ENCODE measurements at places on chromosomes 5 and 9.

DNA sequence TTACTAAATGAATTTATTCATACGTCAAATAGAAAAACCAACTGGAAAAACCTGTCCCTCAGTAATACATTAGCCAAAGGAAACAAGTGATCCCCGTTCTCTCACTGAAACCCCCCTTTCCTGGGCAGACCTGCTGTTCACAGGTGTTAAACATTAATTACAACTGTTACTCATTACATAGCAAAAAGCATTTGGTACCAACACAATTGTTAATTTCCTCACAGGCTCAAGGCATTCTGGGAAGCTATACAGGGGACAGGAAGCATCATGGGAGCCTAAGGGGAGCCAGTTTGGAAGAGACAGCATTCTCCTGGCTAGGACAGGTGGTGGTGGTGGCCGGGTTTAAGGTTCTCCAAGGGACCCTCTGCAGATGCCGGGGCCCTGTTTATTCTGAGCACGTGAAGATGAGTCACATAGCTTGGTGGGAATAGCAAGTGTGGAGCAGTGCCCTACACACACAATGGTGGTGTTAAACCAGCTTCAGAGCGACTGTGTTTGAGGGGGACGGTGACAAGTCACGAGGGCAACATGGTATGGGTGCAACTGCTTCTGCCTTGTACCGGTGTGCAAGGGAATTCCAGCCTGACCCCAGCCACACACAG, 62.6 kb upstream of the SLC25A51 start:
- DNase-seq = no peak

DNA sequence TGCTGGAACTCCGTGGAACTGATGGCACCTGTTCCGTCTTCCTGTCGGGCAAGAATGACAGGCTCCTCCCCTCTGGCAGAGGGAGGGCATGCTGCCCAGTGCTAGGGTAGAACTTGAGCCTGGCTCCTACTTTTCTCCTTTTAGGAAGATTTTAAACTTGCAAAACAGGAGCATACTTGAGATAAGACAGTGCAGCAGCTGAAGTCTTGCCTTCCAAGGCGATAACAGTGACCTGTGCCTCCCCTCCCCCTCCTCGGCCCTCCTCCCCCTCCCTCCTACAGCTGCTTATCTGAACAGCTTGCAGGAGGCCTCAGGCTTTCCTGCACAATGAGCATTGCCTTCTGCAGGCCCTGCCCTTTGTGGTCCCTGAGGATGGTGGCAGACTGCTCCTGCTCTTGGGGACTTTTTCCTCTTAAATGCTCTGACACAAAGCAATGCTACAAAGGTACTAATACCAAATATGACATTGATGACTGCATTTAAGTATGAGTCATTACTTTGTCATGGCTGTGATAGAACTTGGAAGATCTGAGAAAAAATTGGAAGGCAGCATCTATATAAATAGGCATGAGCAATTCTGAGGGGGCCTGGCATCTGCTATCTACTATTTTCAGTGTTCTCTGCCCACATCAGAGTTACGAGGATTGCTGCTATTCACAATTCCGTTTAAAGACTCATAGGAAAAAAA, 2.0 kb downstream of the GADD45G start:
- no peak for DNase-seq

DNA sequence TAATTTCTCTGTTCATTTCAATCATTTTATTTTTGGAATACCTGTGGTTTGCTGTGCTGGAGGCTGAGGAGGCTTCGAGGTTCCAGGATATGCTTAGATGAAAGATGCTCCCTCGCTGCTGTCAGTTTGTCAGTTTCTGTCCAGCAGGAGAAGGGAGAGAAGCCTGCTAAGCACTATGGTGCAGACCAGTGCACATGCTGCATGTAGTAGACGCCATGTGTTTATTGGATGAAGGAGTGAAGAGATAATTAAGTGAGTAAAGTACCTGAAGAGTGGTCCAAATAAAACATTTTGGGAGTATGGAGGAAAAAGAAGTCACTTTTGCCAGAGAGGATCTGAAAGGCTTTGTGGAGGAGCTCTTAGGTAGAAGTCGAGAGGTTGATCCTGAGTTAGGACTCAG, 2.1 kb downstream of the PDZD2 start:
- DNase-seq = no peak

GRCh38 chr9:124749781-124750180, 21.3 kb downstream of the NR6A1 start:
- DNase-seq = no peak

DNA sequence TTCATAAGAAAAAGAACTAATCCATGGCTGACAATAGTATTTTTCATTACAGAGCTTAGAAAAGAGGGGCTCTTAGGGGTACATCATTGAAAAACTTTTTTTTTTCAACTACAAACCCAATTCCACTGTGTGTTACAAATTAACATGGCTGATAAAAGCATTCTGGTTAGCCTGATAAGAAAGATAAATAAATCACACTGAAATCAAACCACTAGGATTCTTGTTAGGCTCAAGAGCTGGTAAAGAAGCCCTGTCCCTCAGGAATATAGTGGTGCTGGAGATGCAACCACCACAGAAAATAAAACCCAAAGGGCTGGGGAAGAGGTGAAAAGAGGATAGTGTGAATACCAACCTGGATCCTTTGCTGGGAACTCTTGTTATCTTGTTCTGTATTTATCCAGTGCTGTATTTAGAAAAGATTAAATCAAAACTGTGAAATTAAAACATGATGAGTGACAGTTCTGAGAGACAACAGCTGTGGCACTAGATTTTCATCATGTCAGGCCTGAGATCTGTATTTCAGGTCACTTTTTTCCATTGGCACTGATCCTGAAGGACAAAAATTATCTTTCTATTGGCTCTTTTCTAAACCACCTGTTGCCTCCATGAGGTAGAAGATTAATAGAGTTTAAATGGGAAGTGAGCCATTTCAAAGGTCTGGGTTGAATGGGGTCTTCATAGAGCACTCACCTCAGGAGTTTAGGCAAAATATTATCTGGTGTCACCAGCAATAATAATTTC, 118.6 kb downstream of the ARRDC3 start:
- DNase-seq = no peak

GRCh38 chr5:163730206-163730756, 224.9 kb downstream of the MAT2B start:
- DNase-seq = no peak

- DNase-seq = no peak
Measured at GRCh38 chr9:101270302-101270701, 114.5 kb downstream of the BAAT start.

GRCh38 chr5:177524941-177525655, 8.3 kb upstream of the DDX41 start:
- DNase-seq = no peak

DNA sequence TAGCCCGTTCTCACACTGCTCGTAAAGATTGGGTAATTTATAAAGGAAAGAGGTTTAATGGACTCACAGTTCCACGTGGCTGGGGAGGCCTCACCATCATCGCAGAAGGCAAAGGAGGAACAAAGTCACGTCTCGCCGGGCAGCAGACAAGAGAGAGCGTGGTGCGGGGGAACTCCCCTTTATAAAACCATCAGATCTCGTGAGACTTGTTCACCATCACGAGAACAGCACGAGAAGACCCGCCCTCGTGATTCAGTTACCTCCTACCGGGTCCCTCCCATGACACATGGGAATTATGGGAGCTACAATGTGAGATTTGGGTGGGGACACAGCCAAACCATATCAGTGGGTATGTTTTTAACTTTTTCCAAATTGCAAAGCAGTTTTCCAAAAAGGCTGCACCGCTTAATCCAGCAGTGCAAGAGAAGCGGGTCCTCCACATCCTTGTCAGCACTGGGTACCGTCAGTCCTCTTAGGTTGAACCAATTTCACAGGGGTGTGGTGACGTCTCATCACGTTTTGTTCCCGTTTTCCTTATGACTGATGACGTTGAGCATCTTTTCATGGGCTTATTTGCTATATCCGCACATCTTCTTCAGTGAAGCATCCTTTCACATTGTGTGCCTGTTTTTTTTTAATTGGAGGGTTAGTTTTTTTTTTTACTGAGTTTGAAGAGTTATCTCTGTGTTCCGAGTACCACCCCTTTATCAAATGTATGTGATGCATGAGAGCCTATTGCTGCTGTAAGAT, 8.0 kb upstream of the FCN2 start:
- DNase-seq = no peak

DNA sequence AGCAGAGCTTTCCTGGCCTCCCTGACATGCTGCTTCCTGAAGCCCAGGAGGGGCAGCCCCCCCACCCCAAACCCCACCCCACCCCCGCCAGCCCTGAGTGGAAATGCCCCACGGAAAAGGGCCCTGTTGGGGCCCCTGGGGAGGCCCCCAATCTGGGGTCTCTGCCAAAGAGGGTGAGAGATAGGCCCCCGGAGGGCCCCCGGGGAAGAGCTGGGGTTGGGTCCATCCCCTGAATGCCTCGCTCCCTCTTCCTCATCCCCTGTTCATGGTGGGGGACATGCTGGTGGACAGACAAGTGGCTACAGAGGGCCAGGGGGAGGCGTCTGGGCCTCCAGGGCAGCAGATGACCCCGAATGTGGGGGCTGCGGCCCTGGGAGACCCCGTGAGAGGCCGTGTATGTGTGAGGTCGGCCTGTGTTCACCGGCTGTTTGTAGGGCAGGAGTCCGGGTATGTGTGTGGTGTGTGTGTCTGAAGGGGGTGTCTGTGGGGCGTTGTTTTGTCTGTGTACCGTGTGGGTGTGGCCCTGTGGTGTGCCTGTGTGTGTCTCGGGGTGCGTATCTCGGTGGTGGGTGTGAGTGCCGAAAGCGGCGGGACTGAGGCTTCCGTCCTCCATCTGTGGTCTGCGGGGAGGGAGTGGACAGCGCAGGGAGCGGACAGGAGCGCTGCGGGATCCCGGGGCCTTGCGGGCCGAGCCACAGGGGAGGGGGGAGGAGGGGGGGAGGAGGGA, 11.3 kb downstream of the C9orf50 start:
- no peak for DNase-seq

DNA sequence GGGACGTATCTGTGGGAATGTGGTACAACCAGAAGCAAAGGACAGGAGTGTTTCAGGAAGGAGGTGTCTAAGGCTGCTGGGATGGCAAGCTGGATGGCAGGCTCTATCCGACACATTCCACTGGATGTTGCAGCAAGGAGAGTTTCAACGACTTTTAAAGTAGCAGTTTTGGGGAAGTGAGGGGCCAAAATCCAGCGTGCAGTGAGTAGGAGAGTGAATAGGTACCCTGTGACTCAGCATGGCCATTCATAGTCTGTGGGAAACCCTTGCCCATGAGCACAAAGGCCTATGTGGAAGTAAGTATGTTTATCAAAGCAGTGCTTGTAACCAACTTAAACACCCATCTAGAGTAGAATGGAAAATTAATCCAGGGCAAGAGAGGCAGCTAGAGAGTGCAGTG, 664.7 kb downstream of the ACTL7B start:
- no peak for DNase-seq

GRCh38 chr5:167866797-167867196, 424.6 kb upstream of the WWC1 start:
- DNase-seq = no peak

DNA sequence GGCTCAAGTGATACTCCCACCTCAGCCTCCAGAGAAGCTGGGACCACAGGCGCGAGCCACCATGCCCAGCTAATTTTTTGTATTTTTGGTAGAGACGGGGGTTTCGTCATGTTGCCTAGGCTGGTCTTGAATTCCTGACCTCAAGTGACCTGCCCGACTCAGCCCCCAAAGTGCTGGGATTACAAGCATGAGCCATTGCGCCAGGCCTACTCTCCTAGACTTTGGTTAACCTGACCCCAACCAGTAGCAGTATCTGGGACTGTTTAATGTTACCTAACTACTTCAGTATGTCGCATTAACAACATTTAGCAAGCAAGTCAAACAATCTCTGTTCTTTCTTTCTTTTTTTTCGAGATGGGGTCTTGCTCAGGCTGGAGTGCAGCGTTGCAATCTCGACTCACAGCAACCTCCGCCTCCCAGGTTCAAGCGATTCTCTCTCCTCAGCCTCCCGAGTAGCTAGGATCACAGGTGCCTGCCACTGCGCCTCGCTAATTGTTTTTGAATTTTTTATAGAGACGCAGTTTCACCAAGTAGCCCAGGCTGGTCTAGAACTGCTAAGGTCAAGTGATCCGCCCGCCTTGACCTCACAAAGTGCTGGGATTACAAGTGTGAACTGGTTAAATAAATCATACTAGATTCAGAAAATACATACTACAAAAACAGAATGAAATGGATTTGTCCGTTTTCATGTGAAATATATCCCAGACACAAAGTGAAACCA, 2.0 kb downstream of the AK3 start:
- DNase-seq = no peak

DNA sequence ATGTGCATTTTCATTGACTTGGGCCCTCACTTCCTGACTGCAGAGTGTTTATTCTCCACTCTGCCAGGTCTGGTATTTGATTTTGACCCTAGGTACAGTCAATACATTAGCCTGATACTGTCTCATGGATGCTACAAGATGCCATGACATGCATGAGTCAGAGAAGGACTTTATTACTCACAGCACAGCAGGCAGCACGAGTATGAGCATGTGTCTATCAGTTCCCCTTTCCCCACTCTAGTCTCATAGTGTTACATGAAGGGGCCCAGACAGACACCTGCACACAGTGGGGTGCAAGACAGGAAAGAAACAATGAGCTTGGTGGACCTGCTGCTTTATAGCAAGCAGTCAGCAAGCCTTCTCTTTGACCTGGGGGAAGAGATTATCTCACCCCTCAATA, 19.6 kb downstream of the ITGA2 start:
- no peak for DNase-seq

DNA sequence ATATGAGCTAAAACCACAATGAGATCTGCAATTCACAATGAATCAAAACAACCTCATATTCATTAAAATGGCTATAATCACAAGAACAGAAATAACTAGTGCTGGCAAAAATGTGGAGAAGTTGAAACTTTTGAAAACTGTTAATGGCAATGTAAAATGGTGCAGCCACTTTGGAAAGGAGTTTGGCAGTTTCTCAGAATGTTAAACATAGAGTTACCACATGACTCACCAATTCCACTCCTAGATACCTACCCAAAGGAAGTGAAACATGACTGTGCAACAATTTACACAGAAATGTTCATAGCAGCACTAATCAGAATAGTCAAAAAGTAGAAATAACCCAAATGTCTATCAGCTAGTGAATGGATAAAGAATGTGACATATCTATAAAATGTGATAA, 862.2 kb downstream of the DTWD2 start:
- DNase-seq = no peak

DNA sequence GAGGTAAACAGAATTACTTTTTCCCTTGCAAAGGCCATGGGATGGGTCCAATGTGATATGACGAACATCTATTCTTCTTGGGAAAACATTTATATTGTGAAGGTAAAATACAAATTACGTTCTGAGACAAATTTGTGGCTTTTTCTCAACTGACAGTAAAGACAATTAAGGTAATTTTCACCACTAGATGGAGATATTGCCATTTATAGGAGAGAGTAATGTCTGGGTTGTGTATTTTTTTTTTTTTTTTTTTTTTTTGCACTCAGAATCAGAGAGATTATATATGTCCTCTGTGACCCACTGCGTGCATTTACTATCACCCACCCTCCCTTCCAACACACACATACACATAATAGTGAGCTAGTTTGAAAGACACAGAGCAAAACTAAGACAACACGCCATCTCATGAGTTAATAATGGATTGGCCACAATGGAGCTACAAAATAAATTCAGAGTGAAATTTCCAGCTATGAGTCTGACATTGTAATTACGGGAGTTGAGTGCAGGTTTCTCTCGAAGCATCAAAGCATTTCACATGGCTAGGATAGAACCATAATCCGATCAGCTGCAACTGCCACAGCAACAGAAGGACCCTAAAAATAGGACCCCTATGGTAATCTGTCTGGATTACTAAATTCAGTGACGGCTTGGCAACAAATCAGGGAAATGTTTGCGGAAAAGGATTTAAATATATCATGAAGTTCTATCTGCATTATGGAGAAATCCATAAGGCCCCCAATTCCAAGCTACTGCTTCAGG, 49.2 kb downstream of the ANXA1 start:
- DNase-seq = peak; percentile 16
